ENCODE measurements at places on chromosomes 16 and 17.

DNA sequence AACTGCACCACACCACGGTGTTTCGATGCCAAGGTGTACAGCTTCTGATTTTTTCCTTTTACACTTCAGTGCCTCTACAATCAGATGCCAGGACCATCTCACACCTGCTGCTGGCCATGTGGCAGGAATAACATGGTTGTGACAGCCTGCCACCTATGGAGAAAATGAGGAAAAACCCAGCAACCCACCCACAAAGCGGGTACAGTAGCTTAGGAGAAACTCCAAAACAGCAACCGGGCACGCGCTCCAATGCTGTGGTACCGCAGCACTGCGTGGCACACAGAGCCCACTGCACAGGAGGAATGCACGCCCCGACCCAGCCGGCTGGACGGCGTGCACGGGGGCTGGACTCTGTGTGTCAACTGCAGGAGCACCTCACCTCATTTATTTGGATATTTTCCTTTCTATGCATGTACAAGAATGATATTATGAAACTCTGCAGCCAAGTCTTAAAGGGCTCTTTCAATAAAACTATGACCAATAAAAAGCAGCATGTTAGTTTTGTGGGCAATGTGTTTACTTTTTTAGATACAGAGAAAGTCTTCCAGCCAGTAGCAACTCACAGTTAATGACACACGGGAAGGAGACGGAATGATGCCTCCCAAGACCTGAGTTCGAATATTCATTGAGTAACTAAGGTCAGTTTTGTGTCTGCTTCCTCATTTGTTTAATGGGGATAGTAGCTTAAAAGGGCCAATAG is 45.9 kb downstream of the MAP1LC3B start:
- no peak for DNase-seq

DNA sequence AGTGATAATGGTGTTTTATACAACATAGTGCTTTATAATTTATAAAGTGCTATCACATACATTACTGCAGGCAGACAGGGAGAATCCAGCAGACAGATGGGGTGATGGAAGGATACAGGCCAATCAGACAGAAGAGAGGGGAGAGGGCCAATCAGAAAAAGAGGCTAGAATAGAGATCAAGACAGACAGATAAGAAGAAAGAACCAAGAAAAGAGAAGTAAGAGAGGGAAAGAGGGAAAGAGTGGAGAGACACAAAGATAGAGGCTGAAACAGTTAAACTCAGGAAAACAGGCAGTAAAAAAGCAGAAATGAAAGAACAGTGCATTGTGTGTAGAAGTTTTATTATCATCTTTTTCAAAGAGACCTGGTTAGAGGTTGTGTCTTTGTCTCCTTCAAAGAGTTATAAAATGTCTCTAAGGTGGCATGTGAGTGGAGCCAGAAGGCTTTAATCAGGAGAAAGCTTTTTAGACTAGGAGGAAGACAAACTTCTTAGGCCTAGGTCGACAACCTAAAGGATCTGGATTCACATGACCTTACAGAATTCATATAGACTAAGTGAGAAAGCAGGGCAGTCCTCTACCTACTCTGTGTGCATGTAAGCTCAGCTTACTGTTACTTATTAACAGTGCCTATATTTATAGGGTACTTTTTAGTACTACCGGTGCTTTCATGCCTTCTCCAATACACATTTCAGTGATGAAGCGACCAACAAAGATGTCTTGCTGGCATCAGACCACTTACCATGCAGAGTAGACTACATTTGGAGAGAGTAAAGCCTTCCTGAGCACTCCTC is 8.3 kb upstream of the CHD3 start:
- no peak for DNase-seq

- DNase-seq, result no peak
Measured at GRCh38 chr16:55351936-55352335, 27.9 kb downstream of the IRX6 start.

GRCh38 chr17:34302636-34303035 is 16.6 kb upstream of the CCL8 start:
- DNase-seq, result no peak

DNA sequence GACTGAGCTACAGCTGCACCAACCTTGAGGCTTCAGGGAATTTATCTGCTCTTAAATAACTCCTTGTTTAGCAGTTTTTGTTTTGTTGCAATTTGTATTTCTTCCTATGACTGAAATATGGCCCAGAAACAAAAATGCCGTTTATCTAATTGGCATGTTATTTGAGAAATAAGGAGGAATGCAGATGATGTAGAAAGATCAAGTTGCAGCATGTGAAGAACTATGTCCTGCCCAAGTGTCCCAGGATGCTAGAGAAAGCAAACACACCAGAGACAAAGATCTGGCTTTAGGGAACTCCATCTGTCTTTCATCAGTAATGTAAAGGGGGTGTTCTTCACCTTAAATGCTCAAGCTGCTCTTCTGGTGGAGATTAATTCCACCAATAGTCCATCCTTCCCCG is 29.7 kb downstream of the USP31 start:
- no peak for DNase-seq

- no peak for DNase-seq
Measured at GRCh38 chr16:73166441-73166851, 118.5 kb upstream of the ZFHX3 start.

All from common myeloid progenitor, CD34-positive (primary cell).